Colonic mucosa (tissue), 4 donors: ENCODE measurements at places on chromosomes 6 and 20. TPM values are rescaled to one million over a fixed set of nuclear protein-coding genes. Genes with fewer than 3 reads are reported as not detected.

- no peaks in the 10 kb centered on the region for H3K36me3 ChIP-seq
- H3K27ac ChIP-seq, result no peak overlapping the region
- DNase-seq, result no peak
- no peak overlapping the region for H3K4me3 ChIP-seq
- no peaks in the 10 kb centered on the region for H3K4me1 ChIP-seq
- no peaks in the 10 kb centered on the region for H3K27me3 ChIP-seq
Measured at GRCh38 chr6:124066946-124067552, 263.4 kb downstream of the NKAIN2 start.

DNA sequence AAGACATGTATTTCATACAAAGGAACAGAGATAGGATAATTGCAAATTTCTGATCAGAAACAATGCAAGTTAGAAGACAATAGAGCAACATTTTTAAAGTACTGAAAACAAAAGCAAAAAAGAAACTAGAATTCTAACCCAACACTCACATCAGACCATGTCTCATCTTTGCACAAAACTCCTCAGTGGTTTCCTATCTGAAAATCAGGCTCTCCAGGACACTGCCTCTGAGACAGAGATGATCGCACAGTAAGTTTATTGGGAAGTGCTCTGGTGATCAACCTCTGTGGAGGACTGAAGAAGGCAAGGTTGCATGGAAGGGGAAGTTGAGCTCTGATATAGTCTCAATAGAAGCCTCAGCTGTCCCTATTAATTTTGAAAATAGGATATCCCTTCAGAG is 2.3 kb upstream of the TTBK1 start:
- DNase-seq, result no peak
- no peaks in the 10 kb centered on the region for H3K4me1 ChIP-seq
- H3K36me3 ChIP-seq, result no peaks in the 10 kb centered on the region
- H3K4me3 ChIP-seq, result no peak overlapping the region
- H3K27ac ChIP-seq, result no peak overlapping the region

- no peak for DNase-seq
- no peak overlapping the region for H3K4me3 ChIP-seq
- no peaks in the 10 kb centered on the region for H3K36me3 ChIP-seq
- no peaks in the 10 kb centered on the region for H3K4me1 ChIP-seq
- H3K27ac ChIP-seq, result no peak overlapping the region
- no peaks in the 10 kb centered on the region for H3K27me3 ChIP-seq
Measured at GRCh38 chr6:14371530-14371929, 254.0 kb downstream of the CD83 start.

ADGB gene
- total RNA-seq, result 0.72 TPM

DNA sequence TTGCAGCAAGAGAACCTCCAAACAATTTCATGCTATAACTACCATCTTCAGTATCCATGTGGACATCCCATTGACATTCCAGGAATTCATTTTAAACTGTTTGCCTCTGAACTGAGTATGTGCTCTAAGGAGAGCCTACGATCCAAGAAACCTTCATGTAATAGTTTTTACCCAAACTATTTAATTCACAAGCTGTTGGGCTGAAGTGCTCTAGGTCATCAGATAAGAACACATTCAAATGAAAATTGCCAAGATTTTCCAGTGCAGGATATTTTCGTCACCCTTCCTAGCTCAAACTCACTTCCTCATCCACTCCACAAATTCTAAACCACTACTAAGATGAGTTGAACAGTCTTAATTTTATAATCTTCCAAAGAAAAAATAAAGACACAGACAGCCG is 12.8 kb downstream of the RSPO3 start:
- H3K36me3 ChIP-seq, result no peaks in the 10 kb centered on the region
- H3K4me3 ChIP-seq, result no peak overlapping the region
- no peak for DNase-seq
- no peaks in the 10 kb centered on the region for H3K4me1 ChIP-seq
- H3K27ac ChIP-seq, result no peak overlapping the region

DNA sequence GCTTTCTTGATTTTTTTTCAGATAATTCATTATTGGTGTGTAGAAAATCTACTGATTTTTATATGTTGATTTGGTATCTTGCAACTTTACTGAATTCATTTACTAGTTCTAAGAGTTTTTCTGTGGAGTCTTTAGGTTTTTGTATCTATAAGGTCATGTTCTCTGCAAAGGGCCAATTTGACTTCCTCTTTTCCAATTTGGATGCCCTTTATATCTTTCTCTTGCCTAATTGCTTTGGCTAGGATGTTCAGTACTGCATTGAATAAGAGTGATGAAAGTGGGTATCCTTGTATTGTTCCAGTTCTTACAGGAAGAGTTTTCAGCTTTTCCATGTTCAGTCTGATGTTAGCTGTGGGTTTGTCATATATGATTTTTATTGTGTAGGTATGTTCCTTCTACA is 14.4 kb upstream of the NKX2-4 start:
- H3K36me3 ChIP-seq, result no peaks in the 10 kb centered on the region
- H3K27me3 ChIP-seq, result no peaks in the 10 kb centered on the region
- DNase-seq, result no peak
- no peak overlapping the region for H3K27ac ChIP-seq
- no peaks in the 10 kb centered on the region for H3K4me1 ChIP-seq

IGF2R gene
- total RNA-seq, result 84.4 TPM

- H3K27ac ChIP-seq, result no peak overlapping the region
- H3K4me1 ChIP-seq, result no peaks in the 10 kb centered on the region
- no peaks in the 10 kb centered on the region for H3K27me3 ChIP-seq
- H3K4me3 ChIP-seq, result no peak overlapping the region
- H3K36me3 ChIP-seq, result no peaks in the 10 kb centered on the region
- no peak for DNase-seq
Measured at GRCh38 chr6:17354700-17355403, 38.5 kb upstream of the CAP2 start.

SLC16A10 gene
- 7.3 TPM for total RNA-seq

ZFAND3 gene
- 96.8 TPM for total RNA-seq

DNA sequence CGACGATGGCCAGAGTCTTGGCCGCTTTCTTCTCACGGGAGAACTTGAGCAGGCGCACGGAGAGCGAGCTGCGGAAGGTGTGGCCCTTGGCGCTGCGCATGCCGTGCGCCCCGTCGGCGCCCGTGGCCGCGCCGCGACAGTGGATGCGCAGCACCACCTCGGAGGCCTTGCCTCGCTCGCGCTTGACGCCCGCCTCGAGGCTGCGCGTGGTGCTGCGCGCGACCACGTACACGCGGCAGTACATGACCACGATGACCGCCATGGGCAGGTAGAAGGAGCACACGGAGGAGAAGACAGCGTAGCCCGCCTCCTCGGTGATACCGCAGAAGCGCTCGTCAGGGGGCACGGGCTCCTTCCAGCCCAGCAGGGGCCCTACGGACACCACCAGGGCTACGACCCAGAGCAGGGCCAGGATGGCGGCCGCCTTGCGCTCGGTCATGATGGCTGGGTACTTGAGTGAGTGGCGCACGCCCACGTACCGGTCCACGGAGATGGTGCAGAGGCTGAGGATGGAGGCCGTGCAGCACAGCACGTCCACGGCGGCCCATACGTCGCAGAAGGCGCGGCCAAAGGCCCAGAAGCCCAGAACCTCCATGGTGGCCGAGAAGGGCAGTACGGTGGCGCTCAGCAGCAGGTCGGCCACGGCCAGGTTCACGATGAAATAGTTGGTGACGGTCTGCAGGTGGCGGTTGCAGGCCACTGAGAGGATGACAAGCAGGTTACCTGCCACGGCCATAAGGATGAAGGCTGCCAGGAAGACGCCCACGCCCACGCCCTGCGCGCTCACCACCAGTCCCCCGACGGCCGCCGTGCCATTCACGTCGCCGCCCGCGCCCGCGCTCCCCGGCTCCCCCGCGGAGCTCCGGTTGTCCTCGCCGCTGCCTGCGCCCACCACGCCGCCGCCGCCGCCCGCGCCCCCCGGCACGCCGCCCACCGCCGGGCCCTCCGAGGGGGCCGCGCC is 232.8 kb upstream of the RNF24 start:
- no peak overlapping the region for H3K27ac ChIP-seq
- H3K4me3 ChIP-seq, result no peak overlapping the region
- H3K36me3 ChIP-seq, result no peaks in the 10 kb centered on the region
- DNase-seq, result no peak
- H3K27me3 ChIP-seq, result peaks cover 26% of the 10 kb centered on the region
- peaks cover 13% of the 10 kb centered on the region for H3K4me1 ChIP-seq

GRCh38 chr6:154187714-154188113 is 148.7 kb downstream of the OPRM1 start:
- no peak overlapping the region for H3K4me3 ChIP-seq
- no peak overlapping the region for H3K27ac ChIP-seq
- DNase-seq, result no peak
- no peaks in the 10 kb centered on the region for H3K4me1 ChIP-seq
- no peaks in the 10 kb centered on the region for H3K27me3 ChIP-seq
- H3K36me3 ChIP-seq, result no peaks in the 10 kb centered on the region
